ENCODE measurements at places on chromosomes 6 and 20.
A peak's percentile ranks its signal among the peaks of the same experiment; 100 is the strongest.

DNA sequence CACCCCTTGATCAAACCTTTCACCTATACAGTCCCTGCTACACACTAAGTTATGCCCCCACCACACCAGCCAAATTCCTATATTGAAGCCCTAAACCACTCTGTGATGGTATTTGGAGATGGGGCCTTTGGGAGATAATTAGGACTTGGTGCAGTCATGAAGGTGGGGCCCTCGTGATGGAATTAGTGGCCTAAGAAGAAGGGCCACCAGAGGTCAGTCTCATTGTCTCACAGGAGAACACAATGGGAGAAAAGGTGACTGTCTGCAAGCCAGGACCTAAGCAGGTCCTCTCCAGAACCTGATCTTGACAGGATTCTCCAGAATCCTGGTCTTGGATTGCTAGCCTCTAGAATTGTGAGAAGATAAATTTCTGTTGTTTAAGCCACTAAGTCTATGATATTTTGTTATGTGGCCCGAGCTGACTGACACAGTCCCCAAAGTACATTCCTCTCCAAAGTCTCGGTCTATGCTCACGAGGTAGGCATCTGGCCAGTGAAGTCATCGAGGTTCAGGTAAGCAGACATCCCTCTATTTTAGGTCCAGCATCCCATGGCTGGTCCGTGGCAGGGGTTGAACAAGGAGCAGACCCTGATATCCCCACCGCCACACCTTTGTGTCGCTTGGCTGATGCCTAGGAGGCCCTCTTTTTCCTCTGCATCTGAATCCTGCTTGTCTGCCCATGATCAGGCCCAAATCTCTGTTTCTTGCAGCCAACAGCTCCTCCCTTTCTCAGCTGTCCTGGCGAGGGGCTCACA, 138.9 kb downstream of the NFATC2 start:
- peaks cover 73% of the 10 kb centered on the region for H3K4me1 ChIP-seq
- DNase-seq: no peak
- no peaks in the 10 kb centered on the region for H3K27me3 ChIP-seq
- peaks cover 44% of the 10 kb centered on the region for H3K36me3 ChIP-seq
- H3K27ac ChIP-seq: peak overlapping the region; percentile 93
- no peak overlapping the region for H3K4me3 ChIP-seq

DNA sequence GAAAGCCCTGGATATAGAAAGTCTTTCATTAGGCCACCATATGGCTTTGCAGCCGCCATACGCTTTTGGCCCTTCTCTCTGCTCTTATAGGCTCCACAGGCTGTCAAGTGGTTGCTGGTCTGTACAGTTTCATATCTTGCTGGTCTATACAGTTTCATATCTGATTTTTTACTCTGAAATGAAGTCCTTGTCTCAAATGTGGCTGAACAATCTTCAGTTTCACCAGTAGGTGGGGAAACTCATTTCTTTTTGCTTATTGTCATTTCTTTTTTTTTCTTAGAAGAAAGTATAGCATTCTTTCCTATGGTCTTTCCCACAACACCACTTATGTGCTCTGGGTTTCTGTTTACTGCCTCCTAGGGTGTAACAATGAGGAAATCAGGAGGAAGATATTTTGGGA, 771.4 kb upstream of the MMS22L start:
- no peak for DNase-seq
- no peak overlapping the region for H3K4me3 ChIP-seq
- no peaks in the 10 kb centered on the region for H3K4me1 ChIP-seq
- no peaks in the 10 kb centered on the region for H3K27me3 ChIP-seq

DNA sequence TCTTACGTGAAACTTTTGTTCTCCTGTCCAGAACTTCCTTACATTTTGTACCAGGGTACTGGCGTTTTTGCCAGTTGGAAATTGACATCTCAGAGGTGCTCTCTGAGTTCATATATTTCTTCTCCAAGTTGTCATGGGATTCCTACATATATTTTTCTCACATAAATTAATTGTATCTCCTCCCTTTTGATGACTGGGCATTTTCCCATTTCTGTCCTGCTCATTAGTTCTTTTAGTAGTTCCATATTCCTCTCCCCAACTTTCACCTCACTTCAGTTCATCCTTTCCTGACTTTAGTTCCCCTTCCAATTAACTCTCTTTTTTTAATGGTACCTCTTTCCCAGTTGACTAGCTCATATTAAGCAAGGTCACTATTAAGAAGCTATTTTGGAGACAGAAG, 10.8 kb downstream of the ZKSCAN8 start:
- no peaks in the 10 kb centered on the region for H3K27me3 ChIP-seq
- H3K27ac ChIP-seq: no peak overlapping the region
- DNase-seq: no peak

DNA sequence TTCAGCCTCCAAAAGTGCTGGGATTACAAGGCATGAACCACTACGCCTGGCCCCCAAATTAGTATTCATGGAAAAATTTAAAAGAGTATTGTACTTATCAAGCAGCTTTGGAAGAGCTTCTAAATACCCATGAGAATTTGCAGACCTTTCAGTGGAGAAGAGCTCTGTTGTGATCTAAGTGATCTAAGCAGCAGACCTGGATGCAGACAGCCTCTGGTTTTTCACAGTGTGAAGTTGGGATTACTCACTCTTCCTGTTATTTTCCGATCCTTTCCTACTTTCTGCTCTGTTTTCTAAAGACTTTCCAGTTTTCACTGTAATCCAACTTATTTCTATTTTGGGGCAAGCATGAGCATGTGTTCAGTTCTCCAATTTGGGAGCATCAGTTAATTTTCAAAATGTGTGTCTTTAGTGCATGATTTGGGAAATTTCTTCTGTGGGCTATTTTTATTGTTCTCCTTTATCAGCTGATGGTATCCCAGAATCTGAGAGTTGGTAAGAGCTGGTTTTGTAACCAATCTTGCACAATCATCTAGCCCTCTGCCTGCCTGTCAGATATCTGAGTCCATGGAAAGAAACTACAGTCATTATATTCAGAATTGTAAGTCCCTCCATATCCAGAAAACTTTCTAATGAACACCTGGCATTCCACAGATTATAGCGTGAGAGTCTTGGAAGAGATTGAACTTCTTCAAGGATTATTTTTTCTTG, 207.7 kb upstream of the DTNBP1 start:
- no peak for DNase-seq
- H3K36me3 ChIP-seq: no peaks in the 10 kb centered on the region
- H3K27me3 ChIP-seq: peaks cover 9% of the 10 kb centered on the region
- H3K27ac ChIP-seq: no peak overlapping the region

DNA sequence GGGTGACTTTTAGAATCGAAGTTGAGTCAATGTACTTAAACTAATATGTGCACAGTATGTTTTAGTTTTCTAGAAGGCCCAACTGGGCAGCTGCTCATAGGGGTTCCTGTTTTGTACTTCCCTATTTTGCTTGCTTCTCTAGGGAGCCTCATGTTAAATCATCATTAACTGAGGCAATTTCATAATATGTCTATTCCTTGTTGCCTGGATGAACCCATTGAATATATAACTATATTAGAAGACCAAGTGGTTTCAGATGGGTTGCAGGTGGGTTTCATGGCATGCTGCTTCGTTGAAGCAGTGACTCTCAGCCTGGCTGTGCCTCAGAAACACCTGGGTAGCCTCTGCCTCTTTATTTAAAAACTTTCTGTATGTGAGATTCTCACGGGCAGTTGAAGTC, 22.2 kb downstream of the CARMIL1 start:
- no peaks in the 10 kb centered on the region for H3K36me3 ChIP-seq
- no peak overlapping the region for H3K27ac ChIP-seq
- no peaks in the 10 kb centered on the region for H3K27me3 ChIP-seq
- no peak for DNase-seq
- no peak overlapping the region for H3K4me3 ChIP-seq
- peaks cover 12% of the 10 kb centered on the region for H3K4me1 ChIP-seq

DNA sequence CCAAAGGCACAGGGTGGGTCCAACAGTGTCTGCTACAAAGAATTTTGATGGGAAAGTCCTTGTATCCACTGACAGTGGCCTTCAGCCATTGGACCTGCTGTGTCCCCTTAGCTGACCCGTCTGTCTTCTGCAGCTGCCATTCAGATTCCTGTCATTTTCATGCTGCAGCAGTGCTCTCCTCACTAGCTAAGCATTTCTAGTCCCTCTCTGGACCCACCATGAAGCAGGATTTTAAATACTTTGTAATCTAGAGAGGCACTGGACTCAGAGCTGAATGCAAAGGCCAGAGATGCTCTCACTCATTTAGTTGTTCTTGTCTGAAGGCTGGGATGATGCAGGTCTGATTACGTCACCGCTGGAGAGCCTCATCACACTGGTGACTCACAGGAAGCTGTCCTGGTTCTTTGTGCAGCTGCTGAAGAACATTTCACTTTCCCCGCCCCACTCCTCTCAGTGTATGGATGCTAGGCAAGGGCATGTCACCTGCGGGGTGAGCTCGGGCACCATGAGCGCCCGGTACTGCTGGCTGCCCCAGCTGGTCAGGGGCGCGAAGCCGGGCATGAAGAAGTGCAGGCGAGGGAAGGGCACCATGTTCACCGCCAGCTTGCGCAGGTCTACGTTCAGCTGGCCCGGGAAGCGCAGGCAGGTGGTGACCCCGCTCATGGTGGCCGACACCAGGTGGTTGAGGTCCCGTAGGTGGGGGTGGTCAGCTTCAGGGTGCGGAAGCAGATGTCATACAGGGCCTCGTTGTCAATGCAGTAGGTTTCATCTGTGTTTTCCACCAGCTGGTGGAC, 19.4 kb upstream of the TUBB2A start:
- H3K27me3 ChIP-seq: peaks cover 2% of the 10 kb centered on the region
- H3K4me1 ChIP-seq: peaks cover 7% of the 10 kb centered on the region
- H3K4me3 ChIP-seq: no peak overlapping the region
- DNase-seq: peak; percentile 77
- no peak overlapping the region for H3K27ac ChIP-seq

GRCh38 chr6:12030993-12031550, 19.0 kb downstream of the HIVEP1 start:
- no peak overlapping the region for H3K4me3 ChIP-seq
- peak overlapping the region; percentile 25 for H3K27ac ChIP-seq
- H3K4me1 ChIP-seq: peaks cover 66% of the 10 kb centered on the region

DNA sequence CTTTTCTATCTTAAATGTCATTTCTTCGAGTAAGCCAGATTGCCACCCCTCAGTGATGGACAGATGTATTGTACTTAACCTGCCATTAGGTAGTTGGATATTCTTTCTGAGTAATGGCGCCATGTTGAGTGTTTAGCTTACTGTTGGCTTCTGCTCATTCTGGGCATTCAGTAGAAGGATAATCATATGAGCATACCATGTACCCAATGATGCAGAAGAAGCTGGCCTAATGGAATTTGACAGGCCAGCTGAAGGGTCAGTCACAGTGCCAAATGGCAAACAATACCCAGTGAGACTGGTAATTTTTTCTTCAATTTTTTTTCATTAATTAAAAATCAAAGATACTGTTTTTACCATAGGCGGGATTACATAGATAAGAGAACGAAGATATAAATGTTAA, 1010.8 kb upstream of the EYS start:
- no peak for DNase-seq

DNA sequence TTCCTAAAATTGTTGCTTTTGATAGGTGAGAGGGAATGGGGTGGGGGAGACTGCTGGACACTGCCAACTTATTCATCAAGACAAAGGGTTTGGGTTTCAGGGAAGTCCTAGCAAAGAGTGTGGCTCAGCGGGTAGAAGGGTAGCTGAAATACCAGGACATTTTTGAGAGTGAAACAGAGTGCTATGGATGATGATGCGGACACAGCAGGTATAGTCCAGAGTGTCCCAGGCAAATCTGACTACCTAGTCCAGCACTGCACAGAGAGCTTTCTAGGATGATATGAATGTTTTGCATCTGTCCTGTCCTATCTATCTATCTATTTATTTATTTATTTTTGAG, 154.3 kb downstream of the BCAS1 start:
- no peaks in the 10 kb centered on the region for H3K27me3 ChIP-seq
- peaks cover 47% of the 10 kb centered on the region for H3K4me1 ChIP-seq
- H3K36me3 ChIP-seq: no peaks in the 10 kb centered on the region
- H3K27ac ChIP-seq: peak overlapping the region; percentile 84
- peak overlapping the region; percentile 93 for H3K4me3 ChIP-seq
- no peak for DNase-seq

GRCh38 chr6:154613137-154613676, 102.7 kb upstream of the CNKSR3 start:
- no peak overlapping the region for H3K4me3 ChIP-seq
- no peaks in the 10 kb centered on the region for H3K36me3 ChIP-seq
- no peak overlapping the region for H3K27ac ChIP-seq
- H3K27me3 ChIP-seq: peaks cover 2% of the 10 kb centered on the region
- no peak for DNase-seq
- H3K4me1 ChIP-seq: peaks cover 13% of the 10 kb centered on the region

GRCh38 chr20:50346374-50347283, 156.0 kb downstream of the CEBPB start:
- H3K36me3 ChIP-seq: no peaks in the 10 kb centered on the region
- peak overlapping the region; percentile 20 for H3K27ac ChIP-seq
- H3K27me3 ChIP-seq: no peaks in the 10 kb centered on the region
- peak; percentile 69 for DNase-seq
- H3K4me1 ChIP-seq: peaks cover 20% of the 10 kb centered on the region

- no peak overlapping the region for H3K27ac ChIP-seq
- H3K4me1 ChIP-seq: no peaks in the 10 kb centered on the region
Measured at GRCh38 chr6:110270165-110270564, 88.0 kb downstream of the METTL24 start.
